ENCODE measurements at places on chromosomes 1 and 21. TPM values are rescaled to one million over a fixed set of nuclear protein-coding genes. Genes with fewer than 3 reads are reported as not detected.

The SFN gene
- total RNA-seq, result not detected

The KLHDC9 gene
- total RNA-seq, result 0.29 TPM

The TMPRSS2 gene
- total RNA-seq, result not detected

The LAMTOR5 gene
- 116 TPM for total RNA-seq

The TRAPPC3 gene
- total RNA-seq, result 129 TPM

The IL20 gene
- total RNA-seq, result not detected

The TEDDM1 gene
- total RNA-seq, result not detected

The RIPK4 gene
- not detected for total RNA-seq

Data from LHCN-M2 (cell line).